ENCODE measurements at places on chromosomes 1 and 21. TPM values are rescaled to one million over a fixed set of nuclear protein-coding genes. Genes with fewer than 3 reads are reported as not detected.

DNA sequence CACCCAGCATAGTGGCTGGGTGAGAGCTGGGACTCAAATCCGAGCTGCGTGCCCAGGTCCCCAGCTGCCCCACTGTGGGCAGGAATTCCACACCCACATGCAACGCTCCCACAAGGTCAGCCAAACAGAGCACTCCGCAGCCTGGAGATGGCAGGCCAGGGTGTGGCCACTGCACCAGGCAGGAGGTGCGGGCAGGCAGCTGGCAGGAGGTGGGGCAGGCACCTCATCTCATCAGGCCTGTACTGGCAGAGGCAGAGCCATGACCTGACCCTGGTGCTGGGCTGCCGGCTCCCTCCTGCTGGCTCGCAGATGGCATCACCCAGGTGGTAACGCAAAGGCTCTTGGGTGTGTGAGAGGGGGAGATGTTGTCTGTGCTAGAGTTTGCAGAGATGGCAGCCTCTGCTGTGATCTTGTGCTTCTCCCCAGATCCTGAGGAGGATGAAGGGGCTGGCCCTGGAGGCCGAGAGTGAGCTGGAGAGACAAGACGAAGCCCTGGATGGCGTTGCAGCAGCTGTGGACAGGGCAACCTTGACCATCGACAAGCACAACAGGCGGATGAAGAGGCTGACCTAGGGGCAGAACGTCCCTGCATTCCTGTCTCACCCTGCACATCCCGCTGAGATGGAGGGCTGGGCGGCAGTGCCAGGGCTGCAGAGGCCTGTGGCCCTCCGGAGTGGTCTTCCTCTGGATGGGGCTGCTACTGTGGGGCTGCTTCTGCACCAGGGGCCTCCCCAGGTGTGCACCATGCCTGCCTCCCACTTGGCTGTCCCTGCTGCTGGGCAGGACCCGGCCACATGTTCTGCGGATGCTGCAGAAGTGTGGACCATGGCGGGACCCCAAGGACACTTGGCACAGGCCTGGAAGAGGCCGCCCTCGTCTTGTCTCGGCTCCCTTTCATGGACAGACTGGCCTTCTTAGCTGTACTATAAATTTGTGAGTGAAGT lies 35.1 kb upstream of the PRSS38 start:
- no peak for DNase-seq

- DNase-seq, result no peak
Measured at GRCh38 chr1:246641394-246641793, 75.1 kb downstream of the CNST start.

- DNase-seq, result no peak
Measured at GRCh38 chr1:192081359-192081758, 76.9 kb upstream of the RGS18 start.

- no peak for DNase-seq
Measured at GRCh38 chr1:100387657-100388350, 35.5 kb downstream of the CDC14A start.

RGS7 gene
- not detected for polyA plus RNA-seq
